ENCODE measurements at places on chromosomes 16 and 17.
A peak's percentile ranks its signal among the peaks of the same experiment; 100 is the strongest.

- DNase-seq: no peak
- H3K27ac ChIP-seq: no peak overlapping the region
- no peak overlapping the region for H3K4me3 ChIP-seq
- H3K4me1 ChIP-seq: peaks cover 14% of the 10 kb centered on the region
- no peaks in the 10 kb centered on the region for H3K27me3 ChIP-seq
Observed at GRCh38 chr16:57620335-57621231, 7.8 kb upstream of the ADGRG1 start.

GRCh38 chr17:47949946-47950345, 7.7 kb downstream of the PRR15L start:
- H3K36me3 ChIP-seq: peaks cover 29% of the 10 kb centered on the region
- H3K4me1 ChIP-seq: peaks cover 11% of the 10 kb centered on the region
- no peak overlapping the region for H3K27ac ChIP-seq
- no peaks in the 10 kb centered on the region for H3K27me3 ChIP-seq

DNA sequence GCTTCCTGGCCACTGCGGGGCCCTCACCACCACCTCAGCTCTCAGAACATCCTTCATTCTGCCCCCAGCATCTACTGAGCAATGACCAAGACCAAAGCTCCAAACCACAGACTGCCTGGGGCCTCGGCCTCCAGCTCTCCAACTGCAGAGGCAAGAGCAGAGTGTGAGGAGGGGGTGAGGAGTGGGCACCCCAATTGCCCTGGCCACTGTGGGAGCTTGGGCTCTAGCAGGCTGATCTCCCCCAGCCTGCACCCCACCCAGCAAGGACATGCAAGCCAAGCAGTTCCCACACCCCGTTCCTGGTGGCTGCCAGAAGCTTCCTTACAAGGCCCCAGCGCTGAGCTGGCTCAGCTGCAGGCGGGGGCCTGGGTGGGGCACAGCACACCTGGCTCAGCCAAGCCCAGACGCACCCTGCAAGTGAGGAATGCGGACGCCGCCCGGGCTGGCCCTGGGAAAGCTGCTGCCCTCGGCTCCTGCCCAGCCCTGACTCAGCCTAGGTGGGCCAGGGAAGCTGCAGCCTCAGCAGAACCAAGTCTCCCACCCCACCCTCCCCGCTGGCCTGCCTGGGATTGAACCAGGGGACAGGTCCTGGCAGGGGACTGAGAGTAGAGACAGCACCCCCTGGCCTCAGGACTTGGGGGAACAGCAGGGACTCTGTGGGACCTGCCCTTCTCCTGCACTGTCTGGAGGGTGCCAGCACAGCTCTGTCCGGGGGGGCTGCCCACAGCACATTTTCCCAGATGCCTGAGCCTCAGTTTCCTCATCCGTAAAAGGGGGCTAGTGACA, 29.7 kb upstream of the KRT17 start:
- no peaks in the 10 kb centered on the region for H3K4me1 ChIP-seq
- no peak for DNase-seq
- H3K27me3 ChIP-seq: no peaks in the 10 kb centered on the region

DNA sequence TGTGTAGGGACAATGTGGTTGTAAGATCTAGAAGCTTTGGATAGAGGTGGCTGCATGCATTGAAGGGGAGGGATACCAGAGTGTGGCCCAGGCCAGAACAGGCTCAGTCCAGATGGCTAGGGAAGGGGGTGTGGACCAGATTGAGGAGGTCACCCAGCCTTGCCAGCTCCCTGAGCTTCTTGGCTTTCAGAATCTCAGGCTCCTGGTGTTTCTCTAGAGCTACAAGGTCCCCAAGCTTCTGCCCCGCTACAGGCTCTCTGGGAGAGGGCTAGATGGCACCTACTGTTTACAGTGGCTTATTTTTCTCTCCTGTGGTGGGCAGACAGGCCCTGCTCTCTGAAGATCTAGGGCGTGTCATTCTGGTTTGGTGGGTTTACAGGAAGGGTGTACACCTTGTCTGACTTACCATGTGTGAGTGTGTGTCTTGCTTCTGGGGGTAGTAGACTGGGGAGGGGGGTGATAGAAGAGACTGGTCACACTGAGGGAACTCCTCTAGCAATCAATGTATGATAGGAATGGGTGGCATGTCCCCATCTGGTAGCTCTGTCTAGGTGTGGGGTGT, 1.1 kb downstream of the RARA start:
- DNase-seq: peak; percentile 44
- peaks cover 89% of the 10 kb centered on the region for H3K4me1 ChIP-seq
- H3K4me3 ChIP-seq: peak overlapping the region; percentile 69
- H3K27me3 ChIP-seq: no peaks in the 10 kb centered on the region

DNA sequence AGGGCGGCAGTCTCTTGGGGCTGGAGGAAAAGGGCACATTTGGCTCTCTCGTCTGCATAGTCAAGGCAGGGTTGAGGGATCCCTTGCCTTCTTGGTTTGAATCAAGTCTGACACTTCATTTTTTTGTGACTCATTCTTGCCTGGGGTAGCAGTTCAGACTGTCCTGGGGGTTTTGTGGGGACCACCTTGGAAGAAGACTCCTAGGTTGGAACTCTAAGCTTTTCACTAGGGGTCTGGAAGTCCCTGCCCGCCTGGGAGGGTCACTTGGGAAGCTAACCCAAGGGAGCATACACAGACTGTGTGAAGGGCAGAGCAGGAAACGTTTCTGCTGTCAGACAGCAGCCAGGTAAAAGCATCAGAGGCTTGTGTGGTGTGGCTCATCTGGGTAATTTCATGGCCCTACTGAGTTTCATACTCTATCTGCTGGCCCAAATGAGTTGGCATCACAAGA, 11.3 kb downstream of the YPEL2 start:
- H3K36me3 ChIP-seq: no peaks in the 10 kb centered on the region
- H3K27me3 ChIP-seq: no peaks in the 10 kb centered on the region
- no peak for DNase-seq
- peaks cover 22% of the 10 kb centered on the region for H3K4me1 ChIP-seq
- no peak overlapping the region for H3K4me3 ChIP-seq

DNA sequence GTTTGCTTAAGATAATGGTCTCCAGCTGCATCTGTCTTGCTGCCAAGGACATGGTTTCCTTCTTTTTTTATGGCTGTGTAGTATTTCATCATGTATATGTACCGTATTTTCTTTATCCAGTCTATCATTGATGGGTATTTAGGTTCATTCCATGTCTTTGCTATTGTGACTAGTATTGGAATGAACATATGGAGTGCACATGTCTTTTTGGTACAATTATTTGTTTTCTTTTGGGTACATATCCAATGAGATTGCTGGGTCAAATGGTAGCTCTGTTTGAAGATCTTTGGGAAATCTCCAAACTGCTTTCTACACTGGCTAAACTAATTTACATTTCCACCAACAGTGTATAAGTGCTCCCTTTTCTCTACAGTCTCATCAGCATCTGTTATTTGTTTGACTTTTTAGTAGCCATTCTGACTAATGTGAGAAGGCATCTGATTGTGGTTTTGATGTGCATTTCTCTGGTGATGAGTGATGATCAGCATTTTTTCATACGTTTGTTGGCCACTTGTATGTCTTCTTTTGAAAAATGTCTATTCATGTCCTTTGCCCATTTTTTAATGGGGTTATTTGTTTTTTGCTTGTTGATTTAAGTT, 66.2 kb downstream of the TNFRSF13B start:
- no peak for DNase-seq
- no peak overlapping the region for H3K27ac ChIP-seq
- no peak overlapping the region for H3K4me3 ChIP-seq
- H3K27me3 ChIP-seq: peaks cover 27% of the 10 kb centered on the region

- no peak overlapping the region for H3K4me3 ChIP-seq
- DNase-seq: no peak
- H3K36me3 ChIP-seq: no peaks in the 10 kb centered on the region
- no peaks in the 10 kb centered on the region for H3K27me3 ChIP-seq
Observed at GRCh38 chr16:22232277-22233036, 26.4 kb downstream of the EEF2K start.

- no peak overlapping the region for H3K27ac ChIP-seq
- H3K36me3 ChIP-seq: no peaks in the 10 kb centered on the region
- DNase-seq: no peak
- H3K27me3 ChIP-seq: no peaks in the 10 kb centered on the region
- no peak overlapping the region for H3K4me3 ChIP-seq
Observed at GRCh38 chr17:45679426-45679825, 104.7 kb upstream of the CRHR1 start.

DNA sequence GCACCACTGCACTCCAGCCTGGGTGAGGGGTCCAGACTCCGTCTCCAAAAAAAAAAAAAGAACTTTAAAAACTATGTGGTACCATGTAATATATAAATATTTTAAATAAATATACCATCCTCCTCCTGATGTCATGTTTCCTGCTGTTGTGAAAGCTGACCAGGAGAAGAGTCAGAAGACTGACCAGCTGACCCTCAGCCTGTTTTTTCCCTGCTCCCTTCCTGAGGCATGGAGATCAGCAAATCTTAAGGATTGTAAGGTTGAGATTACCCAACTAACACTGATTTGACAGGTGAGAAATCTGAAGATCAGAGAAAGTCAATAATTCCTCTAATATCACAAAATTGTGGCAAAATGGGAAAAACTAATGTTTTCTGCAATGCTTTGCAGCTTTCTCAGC, 18.1 kb downstream of the NCOR1 start:
- DNase-seq: no peak
- no peak overlapping the region for H3K27ac ChIP-seq
- H3K27me3 ChIP-seq: no peaks in the 10 kb centered on the region
- H3K36me3 ChIP-seq: peaks cover 31% of the 10 kb centered on the region
- no peak overlapping the region for H3K4me3 ChIP-seq

DNA sequence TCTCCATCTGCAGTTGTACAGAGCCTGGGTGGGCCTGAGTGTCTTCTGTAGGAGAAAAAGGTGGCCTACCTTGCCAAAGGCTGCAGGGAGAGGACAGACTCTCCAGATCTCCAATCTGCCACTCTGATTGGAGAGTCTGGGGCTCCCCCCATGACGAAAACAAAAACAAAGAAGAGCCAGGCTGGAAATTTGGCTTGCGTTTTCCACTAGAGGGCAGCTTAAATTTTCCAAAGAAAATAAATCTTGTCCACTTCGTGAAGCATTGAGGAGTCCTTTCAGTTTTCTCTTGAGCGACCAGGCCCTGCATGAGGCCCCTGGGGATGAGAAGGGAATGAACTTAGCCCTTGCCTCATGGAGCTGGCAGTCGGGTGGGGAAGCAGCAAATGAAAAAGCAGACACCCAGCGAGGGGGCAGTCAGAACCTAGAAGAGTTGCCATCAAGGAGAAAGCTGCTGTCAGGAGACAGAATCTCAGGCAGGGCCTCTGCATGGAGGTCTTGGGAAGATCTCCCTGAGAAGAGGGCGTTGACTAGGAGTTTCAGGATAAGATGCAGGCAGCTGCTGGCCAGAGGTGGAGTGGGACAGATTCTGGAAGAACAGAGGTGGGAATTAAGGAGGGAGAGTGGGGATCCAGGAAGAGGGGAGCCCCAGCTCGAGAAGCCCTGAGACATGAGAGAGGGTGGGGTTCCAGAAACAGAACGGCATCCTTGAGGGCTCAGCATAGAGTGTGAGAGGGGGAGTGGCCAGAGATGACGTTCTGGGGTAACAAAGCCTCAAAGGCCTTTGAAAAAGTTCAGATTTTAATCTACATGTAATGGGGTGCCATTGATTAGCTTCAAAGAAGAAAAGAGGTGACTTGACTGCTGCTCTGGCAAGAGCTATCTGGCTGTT, 8.4 kb upstream of the SHCBP1 start:
- no peak overlapping the region for H3K4me3 ChIP-seq
- peaks cover 3% of the 10 kb centered on the region for H3K4me1 ChIP-seq
- no peaks in the 10 kb centered on the region for H3K27me3 ChIP-seq
- DNase-seq: peak; percentile 56
- H3K36me3 ChIP-seq: no peaks in the 10 kb centered on the region
- H3K27ac ChIP-seq: no peak overlapping the region

GRCh38 chr17:18344021-18344420, 19.3 kb downstream of the SHMT1 start:
- no peak overlapping the region for H3K4me3 ChIP-seq
- H3K36me3 ChIP-seq: peaks cover 10% of the 10 kb centered on the region
- H3K27ac ChIP-seq: no peak overlapping the region

DNA sequence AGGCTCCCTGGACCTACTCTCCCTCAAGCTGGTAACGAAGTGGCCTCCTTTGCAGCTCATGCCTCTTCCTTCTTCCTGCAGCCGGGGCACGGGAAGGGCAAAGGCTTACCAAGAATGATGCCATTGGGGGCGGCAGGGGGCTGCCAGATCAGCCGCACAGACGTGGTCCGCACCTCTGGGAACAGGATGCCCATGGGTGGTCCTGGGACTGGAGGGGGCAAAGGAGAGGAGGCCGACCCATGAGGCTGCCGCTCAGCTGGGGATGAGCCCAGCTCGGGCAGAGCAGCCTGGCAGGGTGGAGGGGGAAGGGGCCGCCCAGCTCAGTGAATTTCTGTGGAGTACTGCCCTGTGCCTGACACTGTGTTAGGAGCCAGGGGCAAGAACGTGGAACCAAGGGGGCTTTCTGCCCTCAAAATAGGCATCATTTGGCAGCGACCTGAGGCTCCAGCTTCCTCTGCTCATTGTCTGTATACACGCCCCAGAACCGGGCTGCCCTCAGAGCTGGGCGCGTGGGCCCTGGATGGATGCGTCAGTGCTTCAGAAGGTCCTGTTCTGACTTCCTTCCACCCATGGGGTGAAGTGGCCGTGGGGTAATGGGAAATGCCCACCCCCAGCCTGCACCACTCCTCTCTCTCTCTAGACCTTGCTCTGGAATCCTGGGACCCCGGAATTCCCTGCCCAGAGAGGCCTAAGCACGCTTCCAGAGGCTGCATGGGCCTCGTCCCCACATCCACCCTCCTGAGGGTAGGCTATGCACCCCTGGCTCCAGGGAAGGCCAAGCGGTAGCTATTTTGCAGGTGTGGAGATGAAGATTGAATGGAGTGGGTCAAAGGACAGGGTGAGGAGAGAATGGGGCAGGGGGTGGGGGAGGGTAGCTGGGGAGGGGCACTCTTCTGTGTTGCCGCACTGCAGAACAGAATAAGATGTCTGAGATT, 79.8 kb upstream of the CDC42EP4 start:
- H3K4me3 ChIP-seq: no peak overlapping the region
- H3K27ac ChIP-seq: no peak overlapping the region
- H3K36me3 ChIP-seq: no peaks in the 10 kb centered on the region

DNA sequence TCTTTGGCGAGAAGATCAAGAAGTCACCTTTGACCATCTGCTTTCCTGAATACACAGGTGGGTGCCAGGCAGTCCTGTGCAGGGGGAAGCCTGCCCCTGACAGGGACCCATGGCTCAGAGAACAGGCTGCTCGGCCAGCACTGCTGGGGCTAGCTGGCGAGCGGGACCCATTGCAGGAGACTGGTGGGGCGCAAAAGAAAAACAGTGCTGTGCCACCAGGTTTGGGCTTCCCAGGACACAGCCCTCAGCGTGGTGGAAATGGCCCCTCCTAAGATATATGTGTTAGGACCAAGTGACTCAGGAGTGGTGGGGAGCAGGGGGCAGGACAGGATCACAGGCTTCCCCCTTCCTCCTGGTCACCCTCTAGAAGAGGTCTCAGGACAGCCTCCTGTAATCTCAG, 73.9 kb downstream of the AMFR start:
- H3K4me1 ChIP-seq: no peaks in the 10 kb centered on the region
- no peak overlapping the region for H3K27ac ChIP-seq
- H3K36me3 ChIP-seq: no peaks in the 10 kb centered on the region
- no peaks in the 10 kb centered on the region for H3K27me3 ChIP-seq
- no peak for DNase-seq
- no peak overlapping the region for H3K4me3 ChIP-seq
